ENCODE measurements at places on chromosomes 3 and 15. TPM values are rescaled to one million over a fixed set of nuclear protein-coding genes. Genes with fewer than 3 reads are reported as not detected.
A peak's percentile ranks its signal among the peaks of the same experiment; 100 is the strongest.

- no peak for DNase-seq
Measured at GRCh38 chr3:105233010-105233409, 133.7 kb upstream of the ALCAM start.

GRCh38 chr3:12521010-12521409 lies 24.3 kb downstream of the MKRN2OS start:
- DNase-seq = no peak

DNA sequence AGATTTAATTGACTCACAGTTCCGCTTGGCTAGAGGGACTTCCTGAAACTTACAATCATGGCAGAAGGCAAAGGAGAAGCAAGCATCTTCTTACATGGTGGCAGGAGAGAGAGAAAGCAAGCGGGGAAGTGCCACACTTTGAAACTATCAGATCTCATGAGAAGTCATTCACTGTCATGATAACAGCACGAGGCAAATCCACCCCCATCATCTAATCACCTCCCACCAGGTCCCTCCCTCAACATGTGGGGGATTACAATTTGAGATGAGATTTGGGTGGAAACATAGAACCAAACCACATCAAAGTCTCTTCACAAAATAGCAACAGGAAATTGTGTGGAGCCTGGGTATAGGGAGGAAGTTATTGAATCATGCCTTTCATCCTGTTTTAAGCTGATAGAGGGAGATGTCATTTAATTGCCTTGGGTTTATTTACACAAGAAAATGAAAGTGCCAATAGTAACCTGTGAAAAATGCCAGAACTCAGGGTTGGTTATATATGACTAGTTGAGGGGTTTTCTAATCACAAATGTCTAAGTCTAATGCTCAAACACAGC lies 624.8 kb upstream of the LMCD1 start:
- no peak for DNase-seq

- no peak for DNase-seq
Measured at GRCh38 chr3:156547637-156548036, 7.3 kb downstream of the SSR3 start.

DNA sequence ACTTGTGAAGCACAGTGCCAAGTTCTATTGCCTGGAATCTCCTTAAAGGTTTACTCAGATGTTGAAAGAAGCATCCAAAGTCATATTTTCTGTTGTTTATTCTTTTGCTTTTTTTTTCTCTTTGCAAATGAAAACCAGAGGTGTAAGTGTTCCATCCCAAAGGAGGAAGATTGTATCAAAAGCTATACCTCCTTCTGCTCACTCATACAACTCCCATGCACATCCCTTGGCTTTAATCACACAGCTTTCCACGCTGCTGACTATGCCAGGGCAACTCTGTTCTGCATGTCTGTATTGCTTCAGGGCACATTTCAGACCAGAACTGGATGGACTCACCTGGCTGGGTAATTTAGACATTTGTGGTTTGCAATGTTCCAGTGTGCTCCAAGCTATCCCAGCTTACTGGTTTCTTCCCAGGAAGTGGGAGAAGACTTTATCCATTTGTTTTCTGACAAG lies 399.6 kb upstream of the TBL1XR1 start:
- DNase-seq = no peak

GRCh38 chr3:53830944-53831343 lies 15.3 kb downstream of the CHDH start:
- DNase-seq = no peak

SLC12A8 gene
- total RNA-seq = 6.1 TPM

MED12L gene
- total RNA-seq = 3.9 TPM

GRCh38 chr3:53709860-53710674 lies 136.2 kb downstream of the CHDH start:
- peak; percentile 77 for DNase-seq

- no peak for DNase-seq
Measured at GRCh38 chr15:25707656-25708365, 155.3 kb downstream of the ATP10A start.

DNA sequence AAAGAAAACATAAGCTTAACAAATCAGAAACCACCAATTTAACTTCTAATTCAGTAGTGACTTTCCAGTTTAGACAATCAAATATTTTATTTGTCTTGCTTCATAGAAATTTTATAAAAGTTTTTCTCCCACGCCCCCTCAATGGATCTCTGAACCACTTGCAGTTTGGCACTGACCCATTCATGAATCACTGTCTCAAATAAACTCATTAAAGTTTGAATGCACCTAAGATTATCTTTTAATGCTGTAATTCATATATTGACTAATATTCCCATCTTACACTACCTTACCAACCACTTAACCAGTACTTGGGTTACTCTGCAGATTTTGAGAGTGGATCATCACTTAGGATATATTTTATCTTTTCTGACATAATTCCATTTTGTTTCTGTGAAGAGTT lies 880.2 kb downstream of the OTOL1 start:
- DNase-seq = no peak

DNA sequence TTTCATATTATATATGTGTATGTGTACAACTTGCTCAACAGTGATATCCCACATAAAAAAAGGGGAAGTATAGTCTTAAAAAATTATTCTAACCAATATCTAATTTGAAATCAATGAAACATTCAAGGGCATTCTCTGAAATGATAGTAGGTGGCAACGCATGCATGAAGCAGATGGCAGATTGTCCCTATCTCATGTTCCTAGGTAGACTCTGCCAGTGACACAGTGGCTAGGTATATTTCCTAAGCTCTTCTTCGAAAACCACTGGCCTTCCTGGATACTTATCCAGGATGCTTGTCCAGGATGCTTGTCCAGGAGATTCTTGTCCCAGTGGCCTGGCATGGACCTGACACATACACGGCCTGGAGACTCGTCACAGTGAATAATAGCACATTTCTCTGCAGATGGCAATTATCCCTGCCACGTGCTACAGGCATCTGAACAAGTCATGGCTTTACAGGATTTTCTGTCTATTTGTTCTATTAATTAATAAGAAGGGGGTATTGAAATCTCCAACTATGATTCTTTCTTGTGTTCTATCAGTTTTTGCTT lies 54.9 kb downstream of the OCA2 start:
- no peak for DNase-seq

DNA sequence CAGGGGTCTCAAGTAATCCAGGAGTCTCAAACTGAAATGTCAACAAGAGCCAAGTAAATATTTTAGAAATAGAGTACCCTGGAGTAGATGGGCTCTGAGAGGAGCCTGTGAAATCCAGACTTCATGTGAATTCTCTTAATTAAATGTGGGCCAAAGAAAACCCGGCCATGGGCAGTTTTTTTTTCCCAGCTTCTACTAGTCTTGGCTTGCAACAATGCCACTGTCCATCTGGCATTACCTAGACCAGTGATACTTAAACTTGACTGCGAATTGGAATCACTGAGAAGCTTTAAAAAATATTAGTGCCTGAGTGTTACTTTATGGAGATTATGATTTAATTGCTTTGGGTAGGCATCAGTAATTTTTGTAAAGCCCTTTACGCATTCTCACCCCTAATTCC lies 66.4 kb upstream of the GOLGA6B start:
- no peak for DNase-seq

GRCh38 chr3:114745322-114746240 lies 401.5 kb downstream of the ZBTB20 start:
- DNase-seq = no peak

GRCh38 chr15:100687582-100688141 lies 85.3 kb downstream of the ASB7 start:
- DNase-seq = no peak

GRCh38 chr3:47852604-47853602 lies 50.0 kb downstream of the DHX30 start:
- no peak for DNase-seq

CCDC191 gene
- total RNA-seq = 16.0 TPM

GOLGA8R gene
- 9.9 TPM for total RNA-seq

DNA sequence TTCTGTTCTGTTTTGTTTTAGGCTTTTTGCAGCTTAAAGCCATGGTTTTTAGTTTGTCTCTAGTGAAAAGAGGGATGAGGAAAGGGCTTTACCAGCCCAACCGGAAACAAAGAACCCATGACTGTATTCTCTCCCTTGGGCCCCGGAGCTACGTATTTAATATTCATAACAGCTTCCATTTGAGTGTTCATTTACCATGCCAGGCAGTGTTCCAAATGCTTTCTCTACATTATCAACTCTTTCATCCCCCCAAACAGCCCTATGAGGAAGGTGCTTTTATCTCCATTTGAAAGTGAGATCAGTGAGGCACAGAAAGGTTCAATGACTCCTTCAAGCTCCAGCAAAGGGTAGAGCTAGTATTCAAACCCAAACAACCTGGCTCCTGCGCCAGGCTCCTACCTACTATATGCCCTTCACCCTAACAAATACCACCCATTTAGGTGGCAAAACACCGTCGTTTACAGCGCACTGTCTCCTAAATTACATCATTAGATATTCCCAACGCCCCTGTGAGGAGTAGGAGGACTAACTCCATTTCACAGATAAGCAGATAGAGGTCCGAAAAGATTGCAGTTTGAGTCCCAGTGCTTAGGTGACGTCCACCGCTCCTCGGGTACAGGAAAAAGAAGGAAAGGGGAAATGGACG lies 27.9 kb downstream of the GTPBP8 start:
- DNase-seq = no peak

GRCh38 chr15:40102897-40103858 lies 5.5 kb downstream of the BMF start:
- DNase-seq = peak; percentile 86

- DNase-seq = no peak
Measured at GRCh38 chr3:9508781-9509180, 44.8 kb downstream of the LHFPL4 start.

- no peak for DNase-seq
Measured at GRCh38 chr3:117104381-117104780, 394.8 kb downstream of the TUSC7 start.

DNA sequence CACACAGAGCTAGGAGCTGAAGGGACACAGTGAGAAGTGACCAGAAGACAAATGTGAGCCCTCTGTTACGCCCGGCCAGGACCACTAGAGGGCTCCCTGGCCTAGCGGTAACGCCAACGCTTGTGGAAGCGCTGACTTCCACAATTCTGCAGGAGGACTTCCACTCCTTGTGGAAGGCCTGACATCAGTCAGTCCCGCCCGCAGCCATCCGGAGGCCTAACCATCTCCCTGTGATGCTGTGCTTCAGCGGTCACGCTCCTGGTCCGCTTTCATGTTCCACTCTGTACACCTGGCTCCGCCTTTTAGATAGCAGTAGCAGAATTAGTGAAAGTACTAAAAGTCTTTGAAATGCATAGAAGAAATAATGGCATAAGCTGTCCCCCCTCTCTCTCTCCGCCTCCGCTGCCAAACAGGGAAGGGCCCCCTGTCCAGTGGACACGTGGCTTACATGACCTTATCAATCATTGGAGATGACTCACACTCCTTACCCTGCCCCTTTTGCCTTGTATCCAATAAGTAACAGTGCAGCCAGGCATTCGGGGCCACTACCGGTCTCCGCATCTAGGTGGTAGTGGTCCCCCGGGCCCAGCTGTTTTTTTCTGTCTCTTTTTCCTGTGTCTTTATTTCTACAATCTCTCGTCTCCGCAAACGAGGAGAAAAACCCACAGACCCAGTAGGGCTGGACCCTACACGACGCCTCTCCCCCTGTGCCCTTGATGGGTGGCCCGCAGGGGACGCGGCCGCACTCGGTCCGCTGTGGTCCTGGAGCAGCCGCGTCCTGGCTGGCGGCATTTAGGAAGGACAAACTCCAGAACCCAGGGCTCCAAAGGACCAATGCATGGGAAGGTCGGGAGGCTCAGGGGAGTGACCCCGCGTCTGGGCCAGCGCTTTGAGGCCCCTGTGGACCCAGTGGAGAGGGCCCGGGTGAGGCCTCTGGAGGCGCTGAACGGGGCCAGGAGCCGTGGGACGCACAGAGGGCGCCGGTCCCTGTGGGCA lies 27.0 kb upstream of the RPL32 start:
- peak; percentile 84 for DNase-seq

GRCh38 chr15:70121624-70122302 lies 24.0 kb upstream of the TLE3 start:
- DNase-seq = peak; percentile 68

DNA sequence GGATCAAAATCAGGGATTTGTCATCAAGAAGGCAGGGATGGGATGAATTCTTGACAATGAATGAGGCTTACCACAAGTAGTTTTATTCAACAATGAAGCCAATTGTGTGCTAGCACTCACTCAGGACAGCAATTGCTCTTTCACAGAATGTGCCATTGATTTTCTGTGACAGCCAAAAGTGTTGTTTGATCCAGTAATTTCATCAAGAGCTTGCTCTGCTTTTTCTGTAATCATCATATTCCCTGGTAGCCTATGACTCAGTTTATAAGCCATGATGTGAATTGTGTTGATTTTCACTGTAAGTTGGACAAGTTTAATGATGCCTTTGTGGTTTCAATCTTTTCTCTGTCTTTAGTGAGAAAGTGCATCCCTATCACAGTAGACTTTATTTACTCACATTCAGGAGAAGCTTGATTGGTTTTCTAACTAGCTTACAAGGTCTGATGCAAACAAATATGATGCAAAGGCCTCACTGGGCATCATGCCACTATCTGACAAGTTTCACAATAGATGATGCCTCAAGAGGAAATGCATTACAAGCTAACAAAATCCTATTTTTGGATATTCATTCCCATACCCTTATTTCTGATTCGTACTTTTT lies 13.6 kb upstream of the CSRNP1 start:
- no peak for DNase-seq

DNA sequence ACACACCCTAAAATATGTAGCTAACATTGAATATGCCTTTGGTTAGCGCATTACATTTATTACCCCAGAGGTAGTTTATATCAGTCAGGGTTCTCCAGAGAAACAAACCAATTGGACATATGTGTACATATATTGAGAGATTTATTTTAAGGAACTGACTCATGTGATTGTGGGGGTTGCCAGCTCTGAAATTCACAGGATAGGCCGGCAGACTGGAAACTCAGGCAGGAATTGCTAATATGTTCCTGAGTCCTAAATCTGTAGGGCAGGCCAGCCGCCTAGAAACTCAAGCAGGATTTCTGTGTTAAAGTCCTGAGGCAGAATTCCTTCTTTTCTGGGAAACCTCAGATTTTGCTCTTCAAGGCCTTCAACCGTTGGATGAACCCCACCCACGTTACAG lies 189.7 kb downstream of the CDIN1 start:
- DNase-seq = no peak

CD200 gene
- total RNA-seq = 14.3 TPM

CLDN18 gene
- total RNA-seq = not detected

DNA sequence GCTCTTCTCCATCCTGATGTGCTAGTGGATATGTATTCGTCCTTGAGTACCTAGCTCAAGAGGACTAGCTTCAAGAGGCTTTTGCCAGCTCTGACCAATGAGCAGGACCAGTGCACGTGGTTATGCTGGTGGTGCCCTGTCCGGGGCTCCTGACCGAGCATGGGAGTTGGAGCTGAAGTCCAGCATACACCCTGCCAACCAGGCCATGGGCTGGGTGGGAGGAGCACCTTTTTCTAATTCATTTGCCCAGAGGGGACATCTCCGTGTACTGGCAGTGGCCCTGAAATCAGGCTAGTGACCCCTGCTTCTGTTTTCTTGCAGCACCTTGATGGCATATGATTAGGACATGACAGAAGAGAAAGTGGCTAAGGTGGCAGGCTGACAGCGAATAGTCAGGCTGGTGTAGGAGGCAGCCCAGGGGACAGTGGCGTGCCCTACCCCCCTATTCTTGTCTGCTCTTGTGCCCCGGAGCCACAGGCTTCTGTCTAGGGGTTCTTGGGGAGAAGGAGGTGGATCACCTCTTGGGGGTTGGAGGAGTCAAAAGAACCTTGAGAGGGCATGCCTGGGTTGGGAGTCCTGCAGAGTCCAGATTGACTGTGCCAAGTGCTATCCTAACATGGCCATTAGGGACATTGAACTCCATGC lies 16.5 kb downstream of the PODXL2 start:
- DNase-seq = no peak

APOD gene
- 60.0 TPM for total RNA-seq

POPDC2 gene
- total RNA-seq = 13.9 TPM

Data from ureter (tissue), 1 donor.